ENCODE measurements at places on chromosomes 4 and X.

- no peak overlapping the region for H3K27ac ChIP-seq
- peaks cover 6% of the 10 kb centered on the region for H3K4me1 ChIP-seq
- H3K36me3 ChIP-seq = no peaks in the 10 kb centered on the region
- no peak overlapping the region for H3K4me3 ChIP-seq
- DNase-seq = no peak
Measured at GRCh38 chr4:78476108-78476704, 75.4 kb upstream of the ANXA3 start.

DNA sequence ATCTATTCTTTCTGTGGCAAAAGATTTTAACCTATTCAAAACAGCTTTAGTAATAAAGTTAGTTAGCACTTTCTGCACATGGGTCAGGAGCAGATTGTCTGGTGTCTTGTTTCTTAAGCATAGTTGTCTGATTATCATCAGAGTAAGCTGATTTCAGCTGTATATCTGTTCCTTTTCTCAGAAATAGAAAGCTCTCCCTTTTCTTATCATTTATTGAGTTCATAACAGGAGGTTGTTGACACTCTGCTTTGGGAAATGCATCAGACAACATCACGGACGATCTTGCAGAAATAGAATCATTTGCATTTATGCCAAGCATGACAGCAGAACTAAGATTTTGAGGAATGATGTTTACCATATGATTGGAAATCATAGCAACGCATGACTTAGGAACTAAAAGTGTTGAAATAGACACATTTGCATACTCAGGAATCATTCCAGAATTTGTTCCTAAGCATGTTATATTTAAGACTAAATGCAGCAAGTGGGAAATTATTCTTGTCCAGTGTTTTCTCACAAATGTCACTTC, 66.7 kb downstream of the RBMX2 start:
- no peaks in the 10 kb centered on the region for H3K36me3 ChIP-seq
- H3K27ac ChIP-seq = no peak overlapping the region
- H3K4me3 ChIP-seq = no peak overlapping the region
- no peaks in the 10 kb centered on the region for H3K4me1 ChIP-seq
- DNase-seq = no peak
- H3K27me3 ChIP-seq = no peaks in the 10 kb centered on the region

GRCh38 chr4:168979338-168979737, 30.7 kb downstream of the CBR4 start:
- no peak for DNase-seq
- no peak overlapping the region for H3K4me3 ChIP-seq
- H3K27ac ChIP-seq = no peak overlapping the region
- H3K36me3 ChIP-seq = peaks cover 4% of the 10 kb centered on the region

DNA sequence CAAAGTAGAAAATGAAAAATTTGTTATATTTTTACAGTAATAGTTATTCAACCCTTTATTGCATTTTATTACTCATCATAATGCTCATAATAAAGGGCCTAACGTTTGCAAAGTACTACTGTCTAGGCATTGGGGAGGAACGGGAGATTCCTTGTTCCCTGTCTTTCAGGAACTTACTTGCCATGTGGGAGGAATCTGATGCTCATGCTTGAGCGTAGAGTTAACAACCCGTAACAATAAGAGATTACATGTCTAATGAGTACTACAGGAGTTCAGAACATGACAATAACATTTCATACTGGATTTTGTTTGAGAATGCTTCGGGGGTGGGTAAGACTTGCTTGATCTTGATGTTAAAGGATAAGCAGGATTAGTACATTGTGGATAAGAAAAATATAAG, 2.9 kb downstream of the CCSER1 start:
- H3K27ac ChIP-seq = no peak overlapping the region
- no peak for DNase-seq
- H3K36me3 ChIP-seq = no peaks in the 10 kb centered on the region
- H3K4me1 ChIP-seq = peaks cover 9% of the 10 kb centered on the region
- H3K4me3 ChIP-seq = no peak overlapping the region

DNA sequence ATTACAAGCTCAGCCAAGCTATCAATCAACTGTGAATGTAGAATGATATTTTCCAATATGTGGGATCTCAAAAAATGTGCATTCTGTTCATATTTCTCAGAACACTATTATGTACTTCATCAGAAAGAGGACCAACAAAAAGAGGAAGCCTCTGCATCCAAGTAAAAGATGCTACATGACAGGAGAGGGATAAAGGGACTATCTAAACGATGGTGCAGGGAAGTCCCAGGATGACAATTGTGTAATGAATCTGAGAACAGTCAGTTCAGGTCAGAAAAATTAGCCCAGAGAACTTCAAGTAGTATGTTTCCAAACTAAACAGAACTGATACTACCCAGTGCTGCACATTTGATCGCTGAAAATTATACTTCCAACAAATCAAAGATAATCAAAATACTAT, 127.0 kb downstream of the ZNF330 start:
- no peak for DNase-seq
- no peak overlapping the region for H3K27ac ChIP-seq
- no peak overlapping the region for H3K4me3 ChIP-seq
- H3K27me3 ChIP-seq = no peaks in the 10 kb centered on the region
- no peaks in the 10 kb centered on the region for H3K36me3 ChIP-seq
- no peaks in the 10 kb centered on the region for H3K4me1 ChIP-seq

DNA sequence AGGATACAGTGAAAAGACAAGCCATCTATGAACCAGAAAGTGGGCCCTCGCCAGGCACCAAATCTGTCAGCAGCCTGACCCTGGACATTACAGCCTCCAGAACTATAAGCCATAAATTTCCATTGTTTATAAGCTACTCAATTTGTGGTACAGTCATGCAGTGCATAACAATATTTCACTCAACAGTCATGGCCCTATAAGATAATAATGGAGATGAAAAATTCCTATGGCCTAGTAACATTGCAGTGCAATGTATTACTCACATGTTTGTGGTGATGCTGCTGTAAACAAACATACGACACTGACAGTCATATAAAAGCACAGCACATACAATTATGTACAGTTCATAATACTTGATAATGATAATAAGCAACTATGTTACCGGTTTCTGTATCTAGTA, 17.1 kb upstream of the TLR1 start:
- peaks cover 32% of the 10 kb centered on the region for H3K4me1 ChIP-seq
- H3K36me3 ChIP-seq = no peaks in the 10 kb centered on the region
- no peaks in the 10 kb centered on the region for H3K27me3 ChIP-seq
- no peak overlapping the region for H3K4me3 ChIP-seq

Measured in SJSA1 (cell line).